Caki2 (cell line): ENCODE measurements at places on chromosomes 3 and 15.

GRCh38 chr3:112557976-112558375 is 3.8 kb downstream of the ATG3 start:
- DNase-seq: no peak

- no peak for DNase-seq
These were observed 3.4 kb downstream of the MON1A start for GRCh38 chr3:49926117-49926728.

DNA sequence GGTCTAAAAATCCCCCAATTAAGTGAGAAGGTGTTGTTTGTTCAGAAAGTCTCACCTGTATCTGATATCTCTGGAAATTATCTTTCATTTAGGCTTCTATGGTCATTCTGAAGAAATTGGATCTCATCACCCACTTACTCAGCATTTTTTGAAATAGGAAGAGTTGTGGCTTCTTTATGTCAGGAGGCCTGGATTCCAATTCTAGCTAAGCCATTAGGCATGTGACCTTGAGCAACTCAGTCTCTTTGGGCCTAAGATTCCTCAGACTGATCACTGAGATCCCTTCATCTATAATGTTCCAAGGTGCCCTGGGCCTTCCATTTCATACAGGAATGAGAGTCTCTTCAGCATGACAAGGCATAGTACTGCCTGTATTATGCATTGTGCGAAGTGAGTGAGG is 70.3 kb downstream of the ARHGEF26 start:
- DNase-seq: no peak

DNA sequence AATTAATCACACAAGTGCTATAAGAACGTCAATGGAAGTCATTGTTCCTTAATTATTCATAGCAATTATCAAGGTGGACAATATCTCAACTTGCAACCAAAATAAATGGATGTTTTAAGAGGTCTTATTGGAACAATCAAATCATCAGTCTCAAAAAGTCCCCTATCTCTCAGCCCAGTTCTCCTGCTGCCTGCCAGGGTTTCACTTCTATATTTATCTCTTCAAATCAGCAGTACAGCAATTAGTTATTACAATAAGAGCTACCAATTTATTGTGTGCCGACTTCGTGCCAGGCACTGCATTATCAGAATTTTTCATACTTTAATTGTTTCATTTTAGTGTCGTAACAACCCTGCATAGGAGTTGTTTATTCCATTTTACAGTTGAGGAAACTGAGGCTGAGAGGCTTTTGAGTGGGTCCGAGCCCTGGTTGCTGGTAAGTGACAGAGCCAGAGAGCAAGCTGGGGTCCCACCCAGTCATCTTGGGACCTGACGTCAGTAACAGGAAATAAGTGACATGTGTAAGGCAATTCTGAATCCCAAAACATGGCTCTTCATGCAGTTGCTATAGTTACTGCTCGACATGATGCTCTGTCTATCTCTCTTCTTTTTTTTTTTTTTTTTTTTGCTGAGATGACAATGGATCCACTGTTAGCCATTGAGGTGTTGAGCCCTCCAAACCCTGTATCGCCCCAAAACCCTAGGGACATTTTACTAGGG is 8.8 kb upstream of the KCTD6 start:
- no peak for DNase-seq

DNA sequence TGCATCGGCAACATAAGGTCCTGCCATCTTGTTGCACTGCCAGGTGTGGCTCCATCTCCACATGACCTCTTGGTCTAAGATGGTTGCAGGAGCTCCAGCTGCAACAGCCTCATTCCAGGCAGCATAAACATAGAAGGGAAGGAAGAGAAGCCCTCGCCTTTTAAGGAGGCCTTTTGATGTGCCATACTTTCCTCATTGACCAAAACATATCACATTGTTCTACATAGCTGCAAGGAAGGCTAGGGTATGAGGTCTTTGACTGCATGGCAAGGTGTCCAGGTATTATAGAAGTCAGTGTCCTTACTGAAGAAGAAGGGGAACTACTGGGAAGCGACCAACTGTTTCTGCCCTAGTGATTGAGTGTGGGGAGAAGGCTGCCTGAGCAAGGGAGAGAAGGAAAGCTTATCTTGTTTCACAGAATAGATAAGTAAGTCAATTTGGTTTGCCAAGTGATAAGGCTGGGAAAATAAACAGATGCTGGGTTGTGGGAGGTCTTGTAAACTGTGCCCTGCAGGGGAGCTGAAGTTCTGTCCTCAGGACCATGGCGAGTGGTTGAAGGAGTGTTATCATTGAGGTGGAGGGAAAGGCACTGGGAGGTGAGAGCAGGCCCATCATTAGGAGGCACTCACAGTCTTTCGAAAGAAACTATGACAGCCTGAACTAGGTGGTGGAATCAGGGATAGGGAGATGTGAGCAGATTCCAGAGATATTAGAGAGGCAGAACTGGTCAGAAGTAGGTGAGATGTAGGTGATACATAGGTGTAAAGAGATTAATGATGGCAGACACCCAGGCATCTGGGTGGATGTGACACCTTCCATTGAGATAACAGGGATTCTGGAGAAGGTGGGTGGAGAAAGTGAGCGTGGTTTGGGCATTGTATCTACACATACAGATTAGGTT is 93.8 kb upstream of the IGF1R start:
- no peak for DNase-seq

- DNase-seq: no peak
These were observed 144.1 kb downstream of the FILIP1L start for GRCh38 chr3:99970198-99970597.

GRCh38 chr3:129947538-129948240 is 26.8 kb upstream of the TRH start:
- DNase-seq: no peak

DNA sequence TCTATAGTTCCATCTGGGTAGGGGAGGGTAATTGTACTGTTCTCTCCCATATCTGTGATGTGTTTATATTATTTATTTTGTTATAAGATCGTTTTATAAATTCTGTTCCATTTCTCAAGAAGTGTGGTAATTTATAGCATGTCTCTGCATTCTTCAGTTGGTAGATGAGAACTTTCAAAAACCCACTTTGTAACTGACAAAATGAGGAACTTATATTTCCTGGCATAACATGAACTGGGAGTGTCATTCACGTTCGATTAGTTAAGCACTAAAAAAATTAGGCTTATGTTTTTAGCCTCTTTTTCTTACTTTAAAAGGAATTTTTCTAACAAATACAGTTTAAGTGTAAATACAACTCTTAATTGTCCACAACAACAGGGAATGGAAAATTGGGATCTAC is 230.8 kb downstream of the CGGBP1 start:
- DNase-seq: no peak

DNA sequence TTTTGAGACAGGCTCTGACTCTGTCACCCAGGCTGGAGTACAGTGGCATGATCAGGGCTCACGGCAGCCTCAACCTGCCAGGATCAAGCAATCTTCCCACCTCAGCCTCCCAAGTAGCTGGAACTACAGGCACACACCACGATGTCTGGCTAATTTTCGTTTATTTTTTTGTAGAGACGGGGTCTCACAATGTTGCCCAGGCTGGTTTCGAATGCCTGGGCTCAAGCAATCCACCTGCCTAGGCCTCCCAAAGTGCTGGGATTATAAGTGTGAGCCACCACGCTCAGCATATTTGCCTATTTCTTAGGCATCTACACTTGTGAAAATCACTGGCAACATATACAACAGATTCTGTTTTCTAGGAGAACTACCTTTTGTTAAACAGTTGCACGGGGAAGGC is 16.9 kb downstream of the MYO1E start:
- DNase-seq: no peak

DNA sequence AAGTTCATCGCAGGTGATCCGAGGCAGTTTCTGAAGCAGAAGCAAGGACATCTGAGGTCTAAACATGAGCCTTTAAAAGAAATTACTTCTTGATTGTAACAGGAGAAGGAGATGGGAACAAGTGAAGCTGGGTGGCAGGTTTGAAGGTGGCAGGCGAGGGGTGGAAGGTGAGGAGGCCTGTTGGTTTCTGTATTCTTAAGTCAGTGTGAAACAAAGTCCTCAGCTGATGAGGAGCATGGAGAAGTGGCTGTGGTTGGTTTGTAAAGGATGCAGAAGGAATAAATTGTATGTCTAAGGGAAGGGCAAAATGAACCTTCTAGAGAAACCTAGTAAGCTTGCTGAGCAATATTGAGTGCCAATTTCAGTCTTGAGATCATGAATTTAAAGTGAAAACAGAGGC is 298.8 kb downstream of the CHST2 start:
- DNase-seq: no peak

- no peak for DNase-seq
These were observed 557.9 kb upstream of the ZNF385D start for GRCh38 chr3:22308871-22309270.

- DNase-seq: no peak
These were observed 130.6 kb downstream of the IGF1R start for GRCh38 chr15:98778960-98779359.

DNA sequence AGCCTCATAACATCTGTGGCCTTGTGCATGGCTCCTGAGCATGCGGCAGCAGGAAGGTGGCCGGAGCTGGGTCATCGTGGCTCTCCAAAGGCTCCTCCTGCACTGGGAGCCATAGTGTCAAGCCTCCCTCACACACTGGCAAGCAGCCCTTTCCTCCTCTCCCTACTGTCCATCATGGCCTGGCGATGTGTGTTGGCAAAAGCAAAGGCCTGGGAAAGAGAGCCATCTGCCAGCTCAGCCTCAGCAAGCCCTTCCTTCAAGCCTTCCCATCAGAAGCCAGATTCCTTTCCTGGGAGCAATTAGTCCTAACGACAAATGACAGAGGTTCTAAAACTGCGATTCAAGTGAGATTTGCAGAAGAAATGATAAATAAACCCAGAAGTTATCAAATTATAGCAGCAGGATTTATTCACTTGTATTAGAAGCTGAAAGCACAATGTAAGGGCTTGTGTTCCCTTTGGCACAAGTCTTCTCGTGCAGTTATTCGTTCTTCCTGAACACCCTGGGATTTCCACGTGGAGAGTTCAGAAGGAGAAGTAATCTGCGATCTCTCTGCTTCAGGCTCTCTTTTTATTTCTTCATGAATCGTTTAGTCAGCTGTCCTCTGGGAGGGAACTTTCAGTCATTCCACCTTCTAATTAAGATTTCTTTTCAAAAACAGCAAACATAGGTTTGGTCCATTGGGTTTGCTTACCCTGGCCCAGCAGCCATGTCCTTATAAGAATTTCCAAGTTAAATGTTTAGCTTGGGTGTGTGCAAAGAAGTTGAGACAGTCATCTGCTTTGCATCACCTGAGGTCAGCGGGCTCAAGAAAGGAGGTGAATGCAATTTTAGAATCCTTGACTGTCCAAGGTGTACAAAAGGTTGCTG is 110.3 kb upstream of the TMC3 start:
- no peak for DNase-seq

DNA sequence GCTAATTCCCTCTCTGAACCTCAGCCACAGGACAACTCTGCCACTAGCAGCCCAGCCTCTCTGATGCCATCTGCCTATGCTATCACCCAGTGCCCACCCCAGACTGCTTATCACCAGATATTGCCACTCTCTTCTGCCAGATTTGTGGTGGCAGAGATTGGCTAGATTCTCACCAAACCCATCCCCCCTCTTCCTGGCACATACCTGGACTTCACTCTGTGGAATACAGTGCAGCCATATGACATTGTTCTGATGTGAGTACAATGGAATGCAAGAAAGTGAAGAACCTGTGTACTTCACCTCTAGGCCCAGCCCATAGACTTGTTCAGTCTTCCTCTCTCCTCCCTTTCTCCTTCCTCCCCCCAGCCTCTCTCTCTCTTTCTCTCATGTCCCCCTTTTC is 46.9 kb upstream of the NTRK3 start:
- DNase-seq: no peak

- no peak for DNase-seq
These were observed 302.2 kb upstream of the CTDSPL start for GRCh38 chr3:37559461-37559860.

DNA sequence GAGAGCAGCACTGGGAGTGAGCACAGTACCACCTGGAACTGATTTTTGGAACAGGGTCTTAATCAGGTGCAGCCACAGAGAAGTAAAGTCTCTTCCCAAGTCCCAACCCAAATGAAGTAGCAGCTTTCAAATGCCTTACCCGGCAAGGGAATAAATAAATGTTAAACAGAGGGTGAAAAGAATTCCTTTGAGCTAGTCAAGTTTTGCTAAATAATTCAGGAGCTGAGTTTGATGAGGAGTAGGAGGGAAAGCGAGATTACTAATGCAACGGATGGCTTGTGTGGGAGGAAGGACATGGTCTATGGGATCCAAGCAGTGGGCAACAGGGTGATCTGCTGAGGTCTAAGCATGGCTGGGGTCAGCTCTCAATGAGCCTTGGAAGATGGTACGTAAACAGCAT is 204.5 kb upstream of the ST8SIA2 start:
- DNase-seq: no peak

GRCh38 chr3:12451481-12451880 is 32.8 kb upstream of the TSEN2 start:
- no peak for DNase-seq

DNA sequence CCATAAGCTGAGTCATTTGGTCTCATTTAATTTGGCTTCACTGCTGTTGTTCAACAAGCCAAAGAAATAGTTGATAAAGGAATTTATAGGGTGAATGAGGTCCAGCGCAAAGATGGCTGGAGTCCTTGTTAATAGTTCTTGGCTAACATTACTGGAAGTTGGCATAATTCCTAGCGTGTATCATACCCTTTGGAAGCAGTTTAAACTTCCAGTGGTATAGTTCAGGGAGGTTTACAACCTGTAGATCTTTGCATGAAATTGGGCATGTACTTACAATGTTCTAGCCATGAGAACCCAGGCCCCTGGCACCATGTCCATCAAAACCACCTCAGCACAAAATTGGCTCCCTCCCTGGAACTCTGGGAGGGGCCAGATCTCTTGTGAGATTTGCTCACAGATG is 380.8 kb downstream of the LRTM1 start:
- DNase-seq: no peak

DNA sequence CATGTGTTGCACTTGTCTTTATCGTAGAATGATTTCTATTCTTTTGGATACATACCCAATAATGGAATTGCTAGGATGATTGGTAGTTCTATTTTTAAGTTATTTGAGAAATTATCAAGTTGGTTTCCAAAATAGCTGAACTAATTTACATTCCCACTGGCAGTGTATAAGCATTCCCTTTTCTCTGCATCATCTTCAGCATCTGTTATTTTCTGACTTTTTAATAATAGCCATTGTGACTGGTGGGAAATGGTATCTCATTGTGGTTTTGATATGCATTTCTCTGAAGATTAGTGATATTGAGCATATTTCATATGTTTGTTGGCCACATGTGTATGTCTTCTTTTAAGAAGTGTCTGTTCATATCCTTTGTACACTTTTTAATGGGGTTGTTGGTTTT is 81.7 kb upstream of the NUDT16 start:
- no peak for DNase-seq

DNA sequence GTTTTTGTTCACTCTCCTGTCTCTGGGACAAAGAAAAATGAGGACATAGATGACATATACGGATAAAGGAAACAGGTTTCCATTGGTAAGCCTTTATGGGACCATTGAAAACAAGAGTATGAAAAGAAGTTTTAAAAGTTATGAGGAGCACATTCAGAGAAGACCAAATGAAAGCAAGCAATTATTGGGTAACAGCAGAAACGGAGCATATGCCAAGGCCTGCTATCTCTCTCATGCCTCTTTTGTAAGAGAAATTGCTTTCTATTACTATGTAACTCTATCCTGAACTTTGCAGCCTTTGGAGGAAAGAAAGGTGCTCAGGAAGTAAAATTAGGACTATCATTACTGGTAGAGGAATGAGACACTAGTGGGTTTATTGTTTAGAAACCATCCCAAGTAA is 14.9 kb upstream of the DPH6 start:
- no peak for DNase-seq
